ENCODE measurements at places on chromosomes 12 and 14.

- DNase-seq, result no peak
Observed at GRCh38 chr12:49160399-49160798, 28.5 kb downstream of the TUBA1A start.

- DNase-seq, result no peak
Observed at GRCh38 chr12:13959131-13959723, 22.2 kb downstream of the GRIN2B start.

GRCh38 chr12:96807741-96808140 is 99.3 kb upstream of the NEDD1 start:
- DNase-seq, result no peak

GRCh38 chr14:22225516-22226140 is 363.4 kb downstream of the DAD1 start:
- no peak for DNase-seq

Measured in CD4-positive, alpha-beta T cell treated with Interleukin-17A for 1 hour (primary cell).